Stimulated activated CD4-positive, alpha-beta T cell treated with anti-CD3 and anti-CD28 coated beads, Interleukin-15, amount 100 ng/mL, for 48 hours (primary cell): ENCODE measurements at places on chromosomes 6 and 20.

DNA sequence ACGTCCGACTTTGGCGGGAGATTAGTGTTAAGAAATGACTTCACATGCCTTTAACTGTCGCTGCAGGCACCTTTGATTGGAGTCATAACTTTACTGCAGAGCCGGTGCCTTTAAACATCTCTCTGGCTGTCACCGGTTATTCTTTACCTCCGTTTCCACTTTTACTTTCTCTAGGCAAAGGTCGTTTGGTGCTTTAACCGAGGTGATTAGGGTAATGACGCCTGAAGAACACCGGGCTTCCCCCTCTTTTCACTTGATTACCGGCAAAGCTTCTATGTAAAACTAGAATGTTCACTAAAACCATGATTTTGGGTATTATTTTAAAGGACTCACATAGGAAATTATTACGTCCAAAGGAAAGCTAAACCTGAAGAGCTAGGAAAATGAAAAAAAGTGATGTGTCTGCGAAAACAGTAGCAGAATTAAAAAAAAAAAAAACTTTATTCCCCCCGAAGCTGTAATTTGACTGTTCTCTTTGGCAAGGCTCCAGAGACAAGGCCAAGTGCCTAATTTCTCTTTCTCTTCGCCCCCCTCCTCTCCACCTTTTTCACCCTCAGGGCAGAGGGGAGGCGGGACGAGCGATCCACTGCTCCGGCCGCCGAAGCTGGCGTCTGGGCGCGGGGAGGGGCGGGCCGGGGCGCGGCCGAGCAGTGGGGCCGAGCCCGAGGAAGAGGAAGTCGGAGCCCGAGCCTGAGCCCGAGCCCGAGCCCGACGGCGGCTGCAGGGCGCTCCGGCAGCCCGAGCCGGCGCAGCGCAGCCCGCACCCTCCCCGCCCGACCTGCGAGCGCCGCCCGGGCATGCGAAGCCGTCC, at the start of gene PLEKHG1:
Gene PLEKHG1, plus strand, starts transcription at position 687 of the 811 bp plus-strand sequence. CDS start 133,797 bp downstream, outside the sequence.
- DNase-seq, result peak; percentile 28

DNA sequence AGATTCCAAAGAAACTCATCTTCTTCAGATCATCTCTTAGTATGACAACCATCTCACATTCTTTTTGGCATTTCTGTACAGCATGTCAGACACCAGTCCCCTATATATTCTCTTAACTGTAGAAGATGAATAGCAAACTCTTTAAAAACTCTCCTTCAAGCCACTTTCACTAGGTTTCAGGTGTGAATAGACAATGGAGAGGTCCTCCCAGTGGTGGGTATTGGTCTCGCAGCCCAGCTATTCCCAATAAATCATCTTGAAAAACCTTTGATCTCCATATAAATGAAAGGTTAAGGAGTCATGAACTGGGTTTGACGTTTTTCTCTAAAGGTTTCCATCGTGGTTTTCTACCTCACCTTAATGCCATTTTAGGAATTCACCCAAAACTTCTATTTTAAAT, 180.0 kb downstream of the GJA1 start:
- no peak for DNase-seq

DNA sequence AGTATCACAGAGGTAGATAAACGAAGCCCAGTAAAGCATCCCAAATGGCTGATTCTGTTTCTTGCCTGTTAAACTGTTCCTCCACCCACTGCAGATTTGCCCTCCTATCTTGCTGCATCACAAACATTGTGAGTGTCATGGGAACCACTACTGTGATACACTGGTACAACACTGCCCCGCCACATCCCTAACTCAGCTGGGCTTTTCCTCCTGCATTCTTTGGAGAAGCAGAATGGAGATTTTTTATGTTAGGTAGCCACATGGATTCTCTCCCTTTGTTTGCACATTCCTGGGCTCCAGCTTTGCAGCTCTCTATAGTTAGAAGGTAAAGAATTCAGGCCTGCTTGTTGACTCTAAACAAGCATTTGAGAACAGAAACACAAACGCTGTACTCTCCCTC, 234.1 kb downstream of the TMEM242 start:
- DNase-seq, result no peak

- DNase-seq, result no peak
These were observed 1.9 kb downstream of the POU5F1 start for GRCh38 chr6:31168606-31169005.

GRCh38 chr6:43812850-43813578, 43.0 kb downstream of the VEGFA start:
- no peak for DNase-seq

DNA sequence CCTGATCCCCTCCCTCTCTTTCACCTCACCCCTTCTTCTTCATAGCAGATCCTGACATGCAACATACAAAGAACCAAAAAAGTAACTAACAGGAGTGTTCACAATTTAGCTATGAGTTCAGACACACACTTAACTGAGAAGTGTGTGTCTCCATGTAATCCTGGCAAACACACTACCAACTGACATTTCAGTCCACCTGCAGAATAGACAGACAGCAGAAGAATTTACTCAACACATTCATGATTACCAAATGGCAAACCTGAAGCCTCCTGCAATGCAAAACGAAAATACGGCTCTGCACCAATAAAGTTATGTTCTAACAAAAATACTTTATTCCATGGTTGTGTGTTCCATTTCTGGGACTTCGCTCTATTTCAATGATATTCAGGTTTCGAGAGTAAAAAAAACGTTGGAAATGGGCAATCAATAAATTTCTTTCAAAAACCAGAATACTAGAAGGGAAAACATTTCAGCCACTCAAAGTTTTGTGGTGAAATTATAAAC, 2.6 kb downstream of the BACH2 start:
- no peak for DNase-seq

GRCh38 chr6:12017263-12017662, 5.2 kb downstream of the HIVEP1 start:
- DNase-seq, result no peak

- DNase-seq, result no peak
These were observed 17.5 kb downstream of the CPNE5 start for GRCh38 chr6:36821581-36822335.

DNA sequence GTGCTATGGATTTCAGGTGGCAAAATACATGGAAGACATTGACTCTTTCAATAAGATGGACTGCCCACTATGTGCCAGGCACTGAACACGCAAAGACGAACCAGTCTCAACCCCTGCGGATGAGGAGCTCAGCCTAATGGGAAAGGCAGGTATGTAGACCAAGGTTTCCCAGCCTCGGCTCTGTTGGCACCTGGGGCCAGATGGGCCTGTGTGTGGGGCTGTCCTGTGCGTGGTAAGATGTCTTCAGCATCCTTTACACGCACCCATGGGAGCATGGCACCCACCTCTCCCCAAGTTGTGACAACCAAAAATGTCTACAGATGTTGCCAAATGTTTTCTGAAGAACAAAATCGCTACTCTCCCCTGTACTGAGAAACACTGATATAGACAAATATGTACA, 82.6 kb upstream of the FOXQ1 start:
- DNase-seq, result no peak

DNA sequence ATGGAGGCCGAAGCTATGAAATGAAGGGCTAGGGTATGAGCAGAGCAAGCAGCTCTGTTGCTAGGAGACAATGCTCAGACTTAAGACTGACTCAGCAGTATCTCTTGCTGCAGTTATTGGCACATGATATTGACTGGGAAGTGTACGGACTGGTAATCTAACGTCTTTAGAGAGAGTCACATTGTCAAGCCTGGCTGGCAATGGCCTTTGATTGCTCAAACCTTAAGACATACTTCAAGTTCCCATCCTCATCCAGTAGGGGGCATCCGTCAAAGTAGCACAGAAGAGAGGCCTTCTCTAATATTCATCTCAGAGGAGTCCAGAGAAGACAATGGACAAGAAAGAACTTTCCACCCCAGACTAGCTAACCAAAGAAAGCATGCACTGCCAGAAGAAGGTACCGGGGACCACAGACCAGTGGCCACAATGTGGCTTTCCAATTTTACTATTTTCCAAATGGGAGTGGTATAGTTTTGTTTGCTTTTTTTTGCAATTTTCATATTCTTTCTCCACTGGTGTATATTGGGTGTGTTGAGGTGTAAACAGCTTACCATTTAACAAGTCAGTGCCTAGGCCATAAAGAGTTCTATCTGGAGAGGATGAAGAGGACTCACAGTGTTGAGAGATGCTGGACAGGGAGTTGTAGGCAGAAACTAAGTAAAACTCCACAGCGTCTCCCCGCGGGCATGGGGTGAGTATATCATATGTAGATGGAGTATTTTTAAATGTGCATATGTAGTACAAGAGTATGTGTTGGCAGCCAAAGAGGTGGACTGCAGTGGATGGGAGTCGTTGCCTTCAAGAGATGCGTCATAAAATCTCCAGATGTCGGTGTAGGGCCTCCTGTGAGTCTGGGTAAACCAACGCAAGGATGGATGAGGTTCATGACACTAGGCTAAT, 36.7 kb downstream of the LRFN2 start:
- DNase-seq, result no peak
